ENCODE measurements at places on chromosomes 16 and 17.

- DNase-seq, result no peak
Observed at GRCh38 chr17:49497148-49498028, 2.3 kb downstream of the NGFR start.

GRCh38 chr16:88309908-88310265, 72.9 kb upstream of the ZNF469 start:
- DNase-seq, result no peak

DNA sequence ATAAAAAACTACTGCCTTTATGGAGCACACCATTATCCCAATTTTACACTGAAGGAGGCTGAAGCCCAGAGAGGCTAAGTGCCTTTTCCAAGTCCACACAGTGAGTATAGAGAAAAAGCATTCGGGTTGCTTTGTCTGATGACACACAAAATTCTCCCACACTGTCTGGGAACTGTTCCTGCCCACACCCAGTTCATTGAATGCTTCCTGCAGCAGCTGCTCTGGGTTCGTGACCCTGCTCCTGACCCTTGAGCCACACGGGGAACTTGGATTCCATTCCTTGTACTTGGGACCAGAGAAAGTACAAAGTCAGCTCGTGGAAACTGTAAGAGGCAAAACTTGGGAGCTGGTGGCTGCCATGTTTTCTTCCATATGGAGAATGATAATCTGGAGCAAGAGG, 57.9 kb downstream of the AKAP1 start:
- DNase-seq, result no peak

DNA sequence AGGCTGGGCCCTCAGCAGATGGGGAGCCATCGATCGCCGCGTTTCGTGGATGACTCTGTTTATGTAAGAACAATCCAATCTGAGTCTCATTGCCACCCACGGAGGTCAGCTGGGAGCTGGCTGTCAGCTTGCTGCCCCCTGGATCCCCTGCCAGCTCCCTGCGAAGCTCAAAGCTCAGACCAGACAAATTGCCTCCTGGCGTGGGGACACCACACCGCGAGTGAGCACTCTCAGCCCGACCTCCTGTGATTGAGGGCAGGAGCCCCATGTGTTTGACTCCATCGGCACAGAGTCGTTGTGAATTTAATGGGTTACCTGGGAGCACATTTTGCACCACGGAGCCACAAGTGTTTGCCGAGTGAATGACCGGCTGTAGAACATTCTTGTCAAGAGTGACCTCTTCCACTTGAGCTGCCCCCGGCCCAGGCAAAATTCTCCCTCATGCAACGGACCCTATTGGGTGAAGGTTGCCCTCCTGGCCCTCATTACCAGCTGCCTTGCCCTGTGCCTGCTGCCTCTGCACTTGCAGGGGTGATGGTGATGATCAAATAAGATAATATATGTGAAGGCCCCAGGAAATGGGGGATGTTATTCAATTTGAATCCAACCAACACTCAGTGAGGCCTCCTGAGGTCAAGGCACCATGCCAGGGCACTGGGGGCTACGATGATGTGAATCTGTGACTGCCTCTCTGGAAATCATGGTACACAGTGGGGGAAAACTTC, 7.6 kb upstream of the GFAP start:
- DNase-seq, result no peak

DNA sequence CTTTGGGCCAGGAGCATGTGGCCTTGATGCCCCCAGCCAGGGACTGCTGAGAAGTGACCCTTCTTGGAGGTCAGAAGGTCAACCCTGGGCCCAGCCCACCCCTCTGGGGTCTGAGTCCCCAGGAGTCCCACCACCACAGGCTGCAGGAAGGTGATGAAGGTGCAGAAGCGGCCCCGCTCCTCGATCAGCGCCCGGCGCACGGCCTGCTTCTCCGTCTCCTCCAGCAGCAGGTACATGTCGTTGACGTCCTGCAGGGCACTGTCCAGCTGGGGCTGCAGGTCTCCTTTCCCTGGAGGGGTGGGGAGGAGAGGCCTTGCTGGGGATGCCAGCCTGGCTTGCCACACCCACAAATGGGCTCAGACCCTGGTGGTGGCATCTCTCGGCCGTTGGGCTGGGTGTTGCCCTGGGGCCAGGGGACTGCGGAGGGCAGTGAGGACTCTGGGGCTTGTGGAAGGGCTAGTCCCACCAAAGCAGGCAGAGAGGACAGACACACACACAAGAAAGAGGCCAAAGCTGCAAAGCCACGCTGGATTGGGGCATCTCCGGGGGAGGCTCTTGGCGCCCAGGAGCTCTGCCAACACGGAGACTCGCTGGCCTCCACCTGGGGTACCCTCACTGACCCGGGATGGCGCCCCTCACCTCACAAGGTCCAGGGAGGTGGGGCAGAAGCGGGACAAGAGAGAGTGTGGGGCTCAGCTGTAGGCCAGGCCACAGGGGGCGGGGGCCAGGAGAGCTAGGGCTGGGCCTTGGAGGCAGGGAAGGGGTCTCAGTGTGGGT, 7.5 kb downstream of the MTSS2 start:
- no peak for DNase-seq

- no peak for DNase-seq
Observed at GRCh38 chr17:77209330-77209748, 68.6 kb downstream of the SEC14L1 start.

GRCh38 chr17:19388791-19389785, 2.1 kb upstream of the MFAP4 start:
- DNase-seq, result no peak

All from stimulated activated CD8-positive, alpha-beta memory T cell treated with anti-CD3 and anti-CD28 coated beads, Interleukin-2, amount 100 ng/mL, for 48 hours (primary cell).